ENCODE measurements at places on chromosomes 5 and 9. TPM values are rescaled to one million over a fixed set of nuclear protein-coding genes. Genes with fewer than 3 reads are reported as not detected.

The SLC25A2 gene
- not detected for polyA plus RNA-seq

The GPSM1 gene
- polyA plus RNA-seq, result 1.1 TPM

The IFNE gene
- polyA plus RNA-seq, result not detected

The SAXO1 gene
- polyA plus RNA-seq, result not detected

The OSTF1 gene
- polyA plus RNA-seq, result 26.5 TPM

The KCNN2 gene
- polyA plus RNA-seq, result 38.7 TPM

The PCDHGB2 gene
- 0.08 TPM for polyA plus RNA-seq

The ANKS6 gene
- 1.7 TPM for polyA plus RNA-seq

The SLC4A9 gene
- polyA plus RNA-seq, result 0.11 TPM

The DMGDH gene
- 0.10 TPM for polyA plus RNA-seq

The MYOZ3 gene
- polyA plus RNA-seq, result 0.99 TPM

The CDH12 gene
- 20.3 TPM for polyA plus RNA-seq

The FBXL7 gene
- polyA plus RNA-seq, result not detected

The C1QTNF2 gene
- polyA plus RNA-seq, result 2.4 TPM

The DCAF12 gene
- polyA plus RNA-seq, result 5.9 TPM

The MELK gene
- polyA plus RNA-seq, result not detected

The MAP1B gene
- 658 TPM for polyA plus RNA-seq

The HOMER1 gene
- 38.8 TPM for polyA plus RNA-seq

The CDH18 gene
- 308 TPM for polyA plus RNA-seq

The ADRB2 gene
- polyA plus RNA-seq, result not detected

The LCN15 gene
- polyA plus RNA-seq, result not detected

The POLK gene
- polyA plus RNA-seq, result 44.1 TPM

The C5orf46 gene
- polyA plus RNA-seq, result not detected
